ENCODE measurements at places on chromosomes 12 and 14.

GRCh38 chr14:54738009-54738408, 164.6 kb downstream of the GCH1 start:
- DNase-seq, result no peak

- DNase-seq, result no peak
These were observed 521.0 kb downstream of the FUT8 start for GRCh38 chr14:65933400-65934069.

GRCh38 chr12:113981876-113982275, 15.8 kb upstream of the RBM19 start:
- no peak for DNase-seq

DNA sequence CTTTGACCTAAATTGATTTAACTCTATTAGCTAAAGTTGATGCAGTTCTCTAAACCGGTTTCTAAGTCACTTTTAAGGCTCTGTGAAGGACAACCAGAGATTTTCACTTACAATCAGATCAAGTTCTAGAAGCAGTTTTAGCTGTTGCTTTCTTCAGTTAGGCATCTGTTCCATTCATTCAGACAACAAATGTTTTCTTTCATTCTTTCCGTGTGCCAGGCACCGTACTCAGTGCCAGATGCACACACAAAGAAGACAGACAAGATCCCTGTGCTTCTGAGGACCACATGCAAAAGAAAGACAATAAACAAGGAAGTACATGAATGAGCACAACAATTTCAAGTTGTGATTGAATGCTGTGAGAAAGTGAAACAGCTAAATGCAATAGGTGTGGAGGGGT, 11.1 kb upstream of the EGLN3 start:
- no peak for DNase-seq

- no peak for DNase-seq
These were observed 5.6 kb upstream of the NPAS3 start for GRCh38 chr14:32932914-32933628.

DNA sequence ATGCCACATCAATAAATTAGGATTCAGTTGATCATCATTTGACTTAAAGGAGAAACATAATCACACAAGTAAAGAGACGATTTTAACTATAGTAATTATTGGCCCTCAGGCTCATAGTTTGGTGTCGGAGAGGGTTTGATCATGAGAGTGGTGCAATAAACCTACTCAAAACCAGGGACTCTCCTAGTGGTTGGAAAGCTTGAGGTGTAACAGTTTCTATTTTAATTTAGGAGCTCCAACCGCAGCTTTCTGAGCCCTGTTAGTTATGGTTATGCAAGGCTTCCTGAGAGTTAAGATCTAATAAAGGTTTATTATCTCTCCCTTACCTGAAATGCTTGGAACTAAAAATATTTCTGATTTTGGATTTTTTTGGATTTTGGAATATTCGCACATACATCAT, 36.4 kb downstream of the TMTC2 start:
- DNase-seq, result no peak

DNA sequence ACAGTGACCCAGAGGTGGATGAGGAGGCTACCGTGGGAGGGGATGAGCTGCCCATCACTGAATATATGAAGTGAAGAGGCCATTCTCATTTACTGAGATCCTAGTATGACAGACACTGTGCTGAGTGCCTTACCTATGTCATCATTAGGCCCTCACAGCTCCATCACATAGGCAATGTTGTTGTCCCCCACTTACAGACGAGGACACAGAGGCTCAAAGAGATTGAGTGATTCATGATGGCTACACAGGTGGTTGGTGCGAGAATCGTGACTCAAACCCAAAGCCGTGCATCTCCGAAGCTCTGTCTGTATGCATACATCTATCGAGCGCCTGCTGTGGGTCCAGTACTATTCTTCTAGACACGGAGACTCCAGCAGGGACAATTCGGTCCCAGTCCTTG, 5.9 kb upstream of the CCDC197 start:
- no peak for DNase-seq

- no peak for DNase-seq
These were observed 27.7 kb downstream of the SETD3 start for GRCh38 chr14:99452968-99453367.

DNA sequence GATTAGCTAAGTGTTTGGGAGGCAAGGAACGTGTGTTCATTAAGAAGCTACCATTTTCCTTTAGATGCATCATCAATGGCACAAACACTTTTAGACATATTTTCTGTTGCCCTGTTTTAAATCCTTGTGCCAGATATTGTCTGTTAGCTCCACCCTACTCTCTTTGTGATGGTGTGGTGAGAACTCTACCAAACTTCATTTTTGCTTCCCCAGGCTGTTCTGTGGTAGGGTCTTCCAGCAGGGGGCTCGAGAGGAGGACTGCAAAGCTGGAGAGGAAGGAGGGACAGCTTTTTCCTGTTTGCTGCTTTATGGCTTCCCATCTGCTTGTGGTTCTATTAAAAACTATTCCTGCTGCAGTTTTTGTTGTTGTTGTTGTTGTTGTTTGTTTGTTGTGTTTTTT, 23.8 kb upstream of the STRAP start:
- DNase-seq, result no peak

GRCh38 chr12:108690542-108691174, 40.7 kb downstream of the CORO1C start:
- DNase-seq, result no peak

GRCh38 chr14:23348297-23348655, 4.4 kb downstream of the SLC22A17 start:
- no peak for DNase-seq

DNA sequence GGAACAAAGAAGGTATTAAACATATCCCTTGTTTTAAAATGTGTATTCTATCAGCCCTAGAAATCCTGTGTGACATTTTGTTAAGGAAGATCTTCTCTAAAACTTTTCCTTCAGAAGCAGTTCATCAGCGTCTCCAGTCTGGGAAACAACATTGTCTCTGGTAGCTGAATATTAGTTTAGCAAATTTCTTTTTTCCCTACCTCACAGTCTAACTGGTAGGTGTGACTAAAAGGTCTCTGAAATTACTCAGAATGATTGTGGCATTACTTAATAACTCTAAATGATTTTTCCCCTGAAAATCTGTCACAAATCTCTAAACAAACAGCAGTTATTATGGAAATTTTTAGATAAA, 1044.8 kb downstream of the FLRT2 start:
- DNase-seq, result no peak

GRCh38 chr14:65104791-65105190, 2.5 kb upstream of the MAX start:
- DNase-seq, result no peak

DNA sequence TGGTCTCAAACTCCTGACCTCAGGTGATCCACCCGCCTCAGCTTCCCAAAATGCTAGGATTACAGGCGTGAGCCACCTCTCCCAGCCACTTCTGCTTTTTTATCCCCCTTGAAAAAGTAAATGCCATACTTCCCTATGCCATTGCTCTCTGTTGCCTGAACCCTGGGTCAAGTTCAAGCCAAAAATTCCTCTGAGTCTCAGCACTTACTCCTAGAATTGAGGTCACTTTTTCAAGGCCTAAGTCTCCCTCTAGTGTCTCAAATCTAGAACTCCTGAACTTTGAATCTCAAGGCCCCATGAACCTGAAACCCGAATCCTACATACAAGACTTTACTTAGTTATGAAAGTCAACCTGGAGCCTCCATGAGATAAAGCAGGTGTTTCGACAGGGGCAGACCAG, 1.4 kb upstream of the APOBEC1 start:
- DNase-seq, result no peak

DNA sequence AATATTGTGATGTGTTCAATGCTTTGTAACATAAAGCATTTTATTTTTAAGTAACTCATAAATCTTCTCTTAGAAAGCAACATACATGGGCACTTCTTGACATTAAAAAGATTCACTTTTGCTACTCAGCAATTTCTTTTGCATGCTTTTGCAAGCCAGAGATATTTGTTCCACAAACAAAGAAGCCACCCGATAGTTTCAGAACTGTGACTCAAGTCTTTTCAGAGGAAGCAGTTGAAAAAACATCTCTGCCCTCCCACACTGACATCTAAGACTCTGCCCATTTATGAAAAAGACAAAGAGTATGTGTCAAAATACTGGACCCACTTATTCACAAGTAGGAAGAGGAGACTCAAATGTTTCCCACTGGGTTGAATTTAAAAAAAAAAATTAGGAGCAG, 7.5 kb downstream of the APPL2 start:
- DNase-seq, result no peak

- no peak for DNase-seq
These were observed 17.7 kb upstream of the ASCL1 start for GRCh38 chr12:102939670-102940222.

DNA sequence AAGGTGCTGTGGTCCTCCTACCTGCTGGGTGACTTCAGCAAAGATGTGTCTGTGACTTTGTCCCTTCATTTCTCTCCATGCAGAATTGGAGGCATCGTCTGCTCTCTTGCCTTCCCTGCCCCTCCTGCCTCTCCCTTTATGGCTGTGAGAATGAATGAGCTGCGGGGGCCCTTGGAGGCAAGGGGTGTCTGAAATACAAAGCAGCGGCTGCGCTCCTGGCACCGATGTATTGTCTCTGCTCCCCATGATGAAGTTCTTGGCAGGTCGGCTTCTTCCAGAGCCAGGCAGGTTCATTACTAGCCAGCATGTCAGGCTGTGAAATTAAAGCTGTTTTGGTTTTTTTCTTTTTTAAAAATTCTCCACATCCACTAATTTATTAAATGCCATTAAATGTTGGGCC, 194.5 kb downstream of the TSPAN9 start:
- DNase-seq, result no peak

DNA sequence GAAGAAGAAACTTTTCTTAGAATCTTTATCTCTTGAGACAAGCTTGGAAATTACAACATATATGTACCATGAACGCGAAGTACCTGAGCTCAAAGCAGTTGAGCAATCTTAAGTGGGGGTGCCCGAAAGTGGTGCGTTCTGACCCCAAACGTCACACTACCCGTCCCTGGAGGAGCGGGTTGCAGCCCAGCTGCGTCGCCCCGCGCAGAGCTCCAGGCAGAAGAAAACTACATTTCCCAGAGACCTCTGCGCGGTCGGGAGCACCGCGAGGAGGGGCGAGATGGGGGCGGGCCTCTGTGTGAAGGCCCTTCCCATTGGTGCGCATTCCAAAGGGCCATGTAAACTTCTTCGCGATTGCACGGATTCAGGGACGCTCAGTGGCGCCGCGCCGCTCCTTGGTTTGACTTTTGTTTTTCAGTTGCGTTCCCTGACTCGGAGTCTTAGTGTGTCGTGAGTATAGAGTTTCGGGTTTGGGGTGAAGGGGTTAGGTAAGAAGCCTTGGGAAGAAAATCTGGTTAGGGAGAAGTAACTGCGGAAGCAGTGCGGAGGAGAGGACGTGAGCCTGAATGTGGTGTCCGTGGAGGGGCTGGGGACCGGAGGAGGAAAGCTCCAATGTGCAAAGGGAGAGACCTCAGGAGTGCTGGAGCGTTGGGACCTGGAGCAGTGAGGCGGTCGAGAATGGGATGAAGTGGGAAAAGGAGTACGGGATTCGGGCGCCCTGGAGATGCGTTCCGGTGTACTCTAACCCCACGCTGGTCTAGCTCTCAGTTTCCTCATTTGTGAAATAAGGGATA, at the start of gene CCDC77:
CCDC77 (plus strand) TSS at position 410 of the 794 bp plus-strand sequence. CDS start 7,740 bp downstream, outside the sequence.
- no peak for DNase-seq

- peak; percentile 15 for DNase-seq
These were observed 990 bp upstream of the TPI1 start for GRCh38 chr12:6866163-6866919.

DNA sequence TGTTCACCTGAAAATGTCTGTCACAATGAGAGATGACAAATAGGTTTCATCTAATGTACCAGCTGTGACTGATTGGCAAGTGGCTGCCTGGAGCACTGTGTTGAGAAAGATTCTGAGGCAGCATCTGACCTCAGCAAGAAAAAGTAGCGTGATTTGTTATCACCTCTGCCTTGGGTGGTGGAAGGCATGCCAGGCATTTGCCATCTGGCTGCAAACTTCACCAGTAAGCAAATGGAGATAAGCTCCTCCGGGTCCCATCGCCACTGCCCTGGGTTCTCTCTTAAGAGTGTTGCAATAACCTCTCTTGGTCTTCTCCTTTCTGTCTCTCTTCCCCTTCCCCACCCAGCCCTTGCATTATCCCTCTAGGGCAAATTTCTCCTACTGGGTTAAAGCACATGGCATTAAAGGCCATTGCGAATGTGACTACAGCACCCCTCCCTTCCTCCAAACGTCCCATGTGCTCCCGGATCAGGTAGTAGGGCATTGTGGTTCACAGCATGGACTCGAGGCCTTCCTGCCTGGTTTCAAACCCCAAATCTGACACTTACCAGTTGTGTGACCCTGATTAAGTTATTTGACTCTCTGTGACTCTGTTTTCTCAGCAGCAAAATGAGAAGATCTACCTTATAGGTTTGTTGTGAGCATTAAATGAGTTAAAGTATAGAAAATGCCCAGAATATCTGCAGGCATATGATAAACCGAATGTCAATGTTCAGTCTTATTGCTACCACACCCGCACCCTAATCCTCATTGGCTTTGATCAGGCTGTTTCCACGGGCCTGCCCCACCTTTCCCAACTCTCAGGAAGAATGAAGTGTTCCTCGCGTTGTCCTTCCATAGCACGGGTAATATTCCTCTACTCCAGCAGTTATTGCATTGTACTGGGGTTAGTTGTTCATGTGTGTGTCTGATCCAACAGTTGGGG, 8.2 kb upstream of the LGALS3 start:
- no peak for DNase-seq

DNA sequence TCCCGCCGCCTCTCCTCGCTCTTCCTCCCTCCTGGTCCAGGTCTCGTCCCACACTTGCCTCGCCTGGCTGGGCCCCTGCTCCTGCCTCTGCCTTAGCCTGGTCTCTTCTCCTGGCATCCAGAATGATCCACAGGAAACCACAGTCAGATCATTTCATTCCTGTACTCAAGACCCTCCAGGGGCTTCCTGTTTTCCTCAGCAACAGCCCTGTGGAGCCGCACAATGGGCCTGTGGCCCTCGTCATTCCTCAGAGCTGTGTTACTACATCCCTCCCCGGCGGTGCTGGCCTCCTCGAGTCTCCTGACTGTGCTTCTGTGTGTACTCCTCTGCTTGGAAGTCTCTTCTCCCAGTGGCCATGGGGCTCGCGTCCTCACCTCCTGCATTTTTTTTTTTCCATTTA, 20.1 kb downstream of the ATP6V0A2 start:
- DNase-seq, result no peak

DNA sequence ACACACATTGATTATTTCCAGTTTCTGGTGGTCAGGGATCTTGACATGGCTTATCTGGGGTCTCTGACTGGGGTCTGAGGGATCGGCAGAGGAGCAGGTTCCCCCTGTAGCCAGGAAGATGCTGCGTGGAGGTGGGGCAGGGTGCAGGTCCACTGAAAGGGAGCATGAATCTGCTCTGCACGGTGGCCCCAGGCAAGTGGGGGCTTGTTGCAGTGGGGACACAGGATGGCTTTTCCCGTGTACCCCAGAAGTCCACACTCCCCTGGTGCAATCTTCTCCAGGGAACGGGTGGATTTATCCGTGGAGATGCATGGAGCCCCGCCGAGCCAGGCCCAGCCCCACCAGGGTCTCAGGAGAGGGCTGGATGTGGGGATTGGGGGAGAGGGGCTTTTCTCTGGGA, 210.4 kb upstream of the C14orf180 start:
- no peak for DNase-seq
